ENCODE measurements at places on chromosomes 1 and 21.

GRCh38 chr1:47942240-47942629 is 55.0 kb downstream of the TRABD2B start:
- DNase-seq: no peak

DNA sequence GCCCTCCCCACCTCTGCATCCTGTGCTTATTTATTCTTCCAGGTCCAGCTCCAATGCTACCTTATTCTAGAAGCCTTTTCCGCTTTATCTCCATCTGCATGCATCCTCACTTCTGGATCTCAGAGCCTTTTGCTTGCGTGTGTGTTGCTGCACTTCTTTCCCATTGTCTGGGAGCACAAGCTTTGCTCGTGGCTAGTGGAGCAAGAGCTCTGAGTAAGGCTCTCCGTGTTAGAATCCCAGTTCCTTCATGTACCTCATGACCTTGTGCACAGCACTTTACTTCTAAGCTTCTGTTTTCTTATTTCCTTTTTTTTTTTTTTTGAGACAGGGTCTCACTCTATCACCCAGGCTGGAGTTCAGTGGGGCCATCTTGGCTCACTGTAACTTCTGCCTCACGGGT is 140.0 kb upstream of the POU3F1 start:
- DNase-seq: no peak

- DNase-seq: no peak
Observed at GRCh38 chr1:54709547-54710292, 5.9 kb upstream of the TTC4 start.

DNA sequence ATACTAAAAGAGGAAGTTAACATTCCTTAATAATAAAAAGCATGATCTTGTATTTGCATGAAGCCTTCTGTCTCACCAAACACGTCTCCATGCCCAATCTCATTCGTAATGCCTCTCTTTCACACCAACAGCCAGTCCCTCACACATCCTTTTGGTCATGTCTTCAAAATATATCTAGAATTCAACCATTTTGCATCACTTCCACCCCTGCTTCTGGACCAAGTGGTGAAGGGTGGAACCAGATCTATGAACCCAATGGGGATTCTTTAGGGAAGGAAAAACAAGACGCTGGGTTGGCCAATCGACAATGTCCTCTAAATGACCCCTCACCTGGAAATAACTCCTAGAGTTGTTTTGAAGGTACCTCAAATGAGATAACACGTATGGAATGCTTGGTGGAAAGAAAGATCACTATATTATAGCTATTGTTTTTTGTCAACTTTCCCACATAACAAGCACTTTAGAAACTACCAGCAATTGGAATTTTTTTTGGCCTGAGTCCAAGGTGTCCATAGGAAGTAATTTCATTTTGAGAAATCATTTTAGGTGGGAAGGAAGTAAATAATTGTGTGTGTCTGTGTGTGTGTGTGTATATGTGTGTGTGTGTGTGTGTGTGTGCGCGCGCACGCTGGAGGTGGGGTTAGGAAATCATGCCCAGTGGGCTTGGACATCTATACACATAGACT is at the start of gene KCNA10:
KCNA10 (minus strand) TSS at position 51 of the 686 bp plus-strand sequence. CDS start 388 bp downstream, outside the sequence.
- no peak for DNase-seq

DNA sequence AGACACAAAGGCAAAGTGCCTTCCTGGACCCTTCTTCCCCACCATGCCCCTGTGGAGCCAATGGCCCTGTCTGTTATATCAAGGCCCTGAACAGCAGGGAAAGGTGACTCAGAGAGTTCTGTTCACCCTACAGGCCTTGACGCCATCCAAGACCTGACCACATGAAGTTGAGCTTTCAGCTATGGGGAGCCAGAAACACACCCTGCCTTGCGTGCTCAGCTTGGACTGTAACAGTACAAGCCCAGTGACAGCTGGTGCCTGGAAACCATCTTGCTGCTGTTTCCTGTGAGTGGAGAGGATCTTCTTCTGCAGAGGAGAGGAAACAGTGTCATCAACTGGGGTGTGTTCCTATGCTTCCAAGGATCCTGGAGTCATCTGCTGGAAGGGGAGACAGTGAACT is 165.0 kb upstream of the IRF2BP2 start:
- no peak for DNase-seq

DNA sequence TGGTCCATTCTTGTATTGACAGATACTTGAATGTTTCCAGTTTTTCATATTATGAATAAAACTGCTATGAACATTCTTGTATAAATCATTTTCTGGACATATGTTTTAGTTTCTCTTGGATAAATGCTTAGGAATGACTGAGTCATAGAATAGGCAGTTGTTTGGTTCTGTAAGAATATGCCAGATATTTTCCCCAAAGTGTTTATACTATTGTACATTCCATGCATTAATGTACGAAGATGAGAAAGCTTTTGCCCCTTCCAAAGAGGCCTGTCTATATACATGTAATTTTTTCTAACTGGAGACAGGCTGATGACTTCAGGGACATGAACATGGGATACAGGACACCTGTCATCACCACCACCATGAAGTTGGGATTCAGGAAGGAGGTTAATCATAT is 11.3 kb downstream of the NBPF3 start:
- DNase-seq: no peak

GRCh38 chr1:2372551-2373490 is 18.5 kb downstream of the MORN1 start:
- DNase-seq: no peak

- no peak for DNase-seq
Observed at GRCh38 chr1:231354330-231355020, 16.4 kb downstream of the SPRTN start.

DNA sequence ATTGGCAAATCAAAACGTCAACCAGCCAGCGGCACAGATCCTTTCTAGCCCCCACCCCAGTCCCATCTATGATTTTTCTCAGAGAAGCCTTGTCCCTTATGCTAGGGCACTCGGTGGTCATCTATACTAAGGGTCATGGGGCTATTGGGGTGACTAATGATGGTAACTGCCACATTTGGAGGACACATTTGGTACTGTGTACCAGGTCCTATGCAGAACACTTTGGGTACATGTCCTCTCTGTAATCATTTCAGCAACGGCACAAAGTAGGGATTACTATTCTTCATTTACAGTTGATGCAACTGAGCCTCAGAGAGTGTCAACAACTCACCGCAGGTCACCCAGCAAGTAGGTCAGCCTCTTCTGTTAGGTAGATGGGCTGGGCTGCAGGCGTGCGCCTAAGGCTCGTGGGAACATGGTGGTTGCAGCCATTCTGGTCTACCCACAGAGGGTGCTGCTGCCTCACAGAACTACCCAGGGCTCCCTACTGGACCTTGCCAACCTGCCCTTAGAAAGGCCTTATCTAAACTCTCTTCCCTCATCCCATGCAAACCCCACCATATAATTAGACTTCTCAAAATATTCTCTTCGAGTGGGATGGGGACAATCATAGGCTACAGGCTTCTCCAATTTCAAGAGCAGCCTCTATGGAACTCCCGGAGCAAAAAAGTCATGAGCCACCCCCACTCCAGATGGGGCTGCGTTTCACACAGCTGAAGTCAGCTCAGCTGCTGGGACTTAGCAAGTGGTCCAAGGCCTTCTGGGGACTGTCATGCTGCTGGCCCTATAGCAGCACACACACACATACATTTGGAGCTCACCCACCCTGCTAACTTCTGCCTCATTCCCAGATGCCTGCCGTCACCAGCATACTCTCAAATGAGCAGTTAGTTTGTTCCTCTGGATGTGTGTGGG is 5.8 kb upstream of the SDHB start:
- peak; percentile 23 for DNase-seq

DNA sequence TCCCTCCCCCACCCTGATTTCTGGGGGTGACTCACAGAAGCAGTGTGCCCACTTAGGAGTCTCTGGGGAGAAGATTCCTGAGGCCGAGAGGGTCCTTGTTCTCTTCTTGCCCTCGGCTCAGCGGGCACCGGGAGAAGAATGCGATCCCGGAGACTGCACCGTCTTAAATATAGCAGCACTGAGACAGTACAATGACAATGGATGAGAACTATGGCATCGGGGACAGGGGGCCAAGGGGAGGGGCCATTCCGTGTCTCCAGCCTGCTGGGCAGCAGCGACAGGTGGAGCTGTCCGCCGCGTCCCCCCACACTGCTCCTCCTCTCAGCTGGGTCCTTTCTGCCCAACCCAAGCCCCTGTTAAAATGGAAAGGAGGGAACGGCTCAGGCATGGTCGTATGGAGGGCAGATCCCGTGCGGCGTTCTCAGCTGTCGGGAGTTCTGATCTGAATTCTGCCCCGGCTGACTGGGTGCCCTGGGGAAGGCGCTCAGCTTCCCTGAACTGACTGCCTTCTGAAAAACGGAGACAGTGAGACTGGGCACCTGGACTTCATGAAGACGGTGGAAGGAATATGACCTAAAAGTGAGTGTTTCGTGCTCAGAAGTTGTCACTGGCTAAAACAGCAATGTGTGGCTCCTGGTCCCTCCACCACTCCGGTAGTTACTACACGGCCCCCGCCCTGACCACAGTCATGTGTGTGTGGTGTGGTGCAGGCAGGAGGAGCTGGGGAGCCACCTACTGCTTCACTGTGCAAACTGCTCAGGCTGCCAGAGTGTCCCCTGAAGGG is at the start of gene MYOM3:
MYOM3 (minus strand) TSS at position 140 of the 784 bp plus-strand sequence. CDS start 3,499 bp downstream, outside the sequence.
- DNase-seq: peak; percentile 46

DNA sequence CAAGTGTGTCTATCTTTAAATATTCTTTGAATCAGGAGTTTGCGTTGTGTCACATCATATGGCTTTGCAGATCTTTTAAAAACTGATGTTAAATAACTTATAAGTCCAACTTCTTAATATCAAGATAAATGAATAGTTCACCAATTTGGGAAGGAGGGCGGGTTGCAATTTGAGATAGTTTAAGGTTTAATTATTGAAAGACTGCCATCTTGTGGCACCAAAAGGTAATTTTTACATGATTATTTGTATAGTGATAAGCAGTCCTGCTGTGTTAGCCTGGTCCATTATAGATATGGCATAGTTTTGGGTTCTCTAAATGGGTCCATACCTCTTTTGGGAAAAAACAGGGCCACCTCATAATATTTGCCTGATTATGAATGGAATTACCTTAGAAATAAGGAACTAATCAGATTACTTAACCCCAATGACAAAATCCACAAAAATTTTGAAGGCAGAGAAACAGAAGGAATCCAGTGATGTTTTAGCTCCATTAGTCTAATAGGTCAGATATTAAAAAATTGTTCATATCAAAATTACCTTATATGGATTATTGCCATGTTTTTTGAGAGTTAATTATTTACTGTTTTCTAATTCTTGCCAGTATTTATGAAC is 64.3 kb downstream of the PRKAA2 start:
- DNase-seq: no peak

- no peak for DNase-seq
Observed at GRCh38 chr1:115829947-115830346, 11.0 kb downstream of the NHLH2 start.

- no peak for DNase-seq
Observed at GRCh38 chr1:4529446-4530165, 124.8 kb upstream of the AJAP1 start.

- no peak for DNase-seq
Observed at GRCh38 chr1:217885181-217885580, 254.0 kb downstream of the SPATA17 start.

DNA sequence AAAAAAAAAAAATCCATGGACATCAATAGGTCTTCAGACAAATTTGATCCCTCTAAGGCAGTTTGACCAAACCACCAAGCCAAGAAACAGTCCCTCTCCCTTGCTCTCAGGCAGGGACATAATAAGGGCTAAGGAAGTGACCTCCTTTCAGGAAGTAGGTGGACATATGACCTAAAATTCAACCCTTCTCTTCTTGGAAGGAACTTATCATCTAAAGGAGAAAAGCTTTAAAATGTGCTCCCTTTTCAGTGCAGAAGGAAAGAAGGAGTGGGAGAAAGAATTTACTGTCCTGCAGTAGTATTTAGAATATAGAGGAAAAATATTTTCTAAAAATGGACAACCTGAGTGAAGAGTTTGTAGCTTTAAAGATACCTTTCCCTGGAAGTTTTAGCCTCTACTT is 118.1 kb downstream of the DTL start:
- no peak for DNase-seq

GRCh38 chr21:33643658-33644311 is 1.5 kb downstream of the ITSN1 start:
- DNase-seq: no peak

DNA sequence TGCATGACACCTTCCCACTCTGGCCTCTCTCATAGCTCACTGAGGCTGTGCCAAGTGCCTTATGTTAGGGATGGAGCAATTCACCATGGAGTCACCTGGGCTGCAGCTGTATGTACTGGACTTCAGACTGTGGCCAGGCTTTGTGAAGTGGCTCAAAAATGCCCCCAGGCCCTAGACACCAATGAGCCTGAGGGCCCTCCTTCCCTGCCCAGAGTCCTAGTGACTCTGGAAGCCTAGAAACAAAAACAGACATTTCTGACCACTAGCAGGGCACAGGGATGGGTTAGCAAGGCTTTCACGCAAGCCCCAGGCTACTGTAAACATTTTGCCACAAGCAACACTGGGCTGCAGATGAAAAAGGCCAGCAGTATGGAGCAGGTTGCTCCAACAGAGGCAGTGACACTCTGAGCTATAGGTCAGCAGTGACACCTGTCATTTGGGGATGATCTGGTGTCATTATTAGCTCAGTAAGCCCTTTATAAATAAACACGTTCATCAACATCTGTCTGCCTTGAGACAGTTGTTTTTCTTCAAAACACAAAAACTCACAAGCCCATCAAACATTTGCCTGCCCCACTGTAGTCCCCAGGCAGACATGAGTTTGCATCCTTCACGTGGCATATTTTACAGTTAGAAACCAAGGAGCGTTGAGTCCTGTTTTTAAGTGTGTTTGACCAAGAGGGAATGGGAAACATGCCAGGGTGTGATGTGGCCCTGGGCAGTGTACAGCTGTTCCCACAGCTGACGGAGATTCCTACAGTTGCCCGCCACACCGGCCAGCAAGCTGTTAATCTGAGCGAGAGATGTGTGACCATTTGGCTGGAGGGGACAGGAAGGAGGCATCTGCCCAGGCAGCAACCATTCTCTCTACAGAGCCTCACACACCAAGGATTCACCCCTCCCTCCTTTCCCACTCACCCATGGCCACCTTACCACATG is 66.8 kb downstream of the KCNN3 start:
- DNase-seq: no peak

All from stimulated activated CD4-positive, alpha-beta T cell treated with anti-CD3 and anti-CD28 coated beads, Interleukin-4, amount 100 ng/mL, for 24 hours (primary cell).